ENCODE measurements at places on chromosomes 5 and 9. TPM values are rescaled to one million over a fixed set of nuclear protein-coding genes. Genes with fewer than 3 reads are reported as not detected.

DNA sequence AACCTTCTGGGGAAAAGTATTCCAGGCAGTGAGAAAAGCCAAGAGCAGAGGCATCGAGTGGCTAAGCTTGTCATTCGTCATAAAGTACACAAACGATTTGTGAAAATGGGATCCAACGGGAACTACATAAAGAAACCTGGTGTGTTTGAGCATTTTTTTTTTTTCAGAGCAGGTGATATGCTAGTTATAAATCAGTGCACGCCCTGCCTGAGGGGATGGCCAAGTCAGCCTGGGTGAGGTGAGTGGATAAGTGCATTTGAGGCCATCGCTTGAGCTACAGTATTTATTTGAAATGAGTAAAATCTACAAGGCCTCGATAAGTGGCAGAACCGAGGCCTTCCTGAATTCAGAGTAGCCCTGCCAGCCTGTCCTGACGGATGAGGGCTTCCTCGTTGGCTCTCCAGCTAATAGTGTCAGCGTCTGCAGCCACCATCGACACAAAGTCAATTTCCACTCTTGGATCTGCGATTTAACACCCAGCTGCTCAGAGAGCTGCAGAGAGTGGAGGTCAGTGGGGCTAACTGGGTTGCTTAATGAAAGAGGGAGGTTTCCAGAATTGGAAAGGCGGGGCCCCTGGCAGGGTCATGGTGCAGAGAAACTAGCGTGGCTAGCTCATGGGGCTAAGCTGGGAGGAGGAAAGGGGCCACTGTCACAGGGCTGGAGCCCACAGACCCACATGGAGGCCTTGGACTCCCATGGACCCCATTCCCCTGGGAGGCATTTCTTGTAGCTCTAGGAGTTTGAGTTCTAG, 27.3 kb downstream of the PPARGC1B start:
- H3K36me3 ChIP-seq, result peaks cover 10% of the 10 kb centered on the region
- no peak overlapping the region for H3K4me3 ChIP-seq
- H3K4me1 ChIP-seq, result no peaks in the 10 kb centered on the region
- H3K27ac ChIP-seq, result no peak overlapping the region
- no peaks in the 10 kb centered on the region for H3K27me3 ChIP-seq

DNA sequence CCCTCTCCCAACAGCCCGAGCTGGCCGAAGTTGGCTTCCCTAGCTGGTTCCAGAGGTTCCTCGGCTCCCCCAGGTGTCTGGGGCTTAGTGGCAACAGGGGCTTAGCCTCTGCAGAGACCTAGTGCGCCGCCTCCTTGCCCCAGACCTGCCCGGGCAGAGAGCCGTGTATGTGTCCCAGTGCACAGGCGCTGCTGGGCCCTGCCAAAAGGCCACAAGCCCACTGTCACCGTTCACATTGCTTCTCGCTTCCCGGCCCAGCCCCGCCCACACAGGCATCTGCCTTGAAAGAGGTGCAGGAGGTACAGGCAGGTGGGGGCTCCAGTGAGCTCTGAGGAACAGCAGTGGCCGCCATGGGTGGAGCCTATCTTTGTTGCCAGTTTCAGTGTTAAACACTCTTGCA, 2.5 kb upstream of the CACFD1 start:
- no peaks in the 10 kb centered on the region for H3K36me3 ChIP-seq
- H3K27me3 ChIP-seq, result peaks cover 9% of the 10 kb centered on the region
- no peak overlapping the region for H3K4me3 ChIP-seq
- no peak for DNase-seq
- H3K4me1 ChIP-seq, result peaks cover 22% of the 10 kb centered on the region

DNA sequence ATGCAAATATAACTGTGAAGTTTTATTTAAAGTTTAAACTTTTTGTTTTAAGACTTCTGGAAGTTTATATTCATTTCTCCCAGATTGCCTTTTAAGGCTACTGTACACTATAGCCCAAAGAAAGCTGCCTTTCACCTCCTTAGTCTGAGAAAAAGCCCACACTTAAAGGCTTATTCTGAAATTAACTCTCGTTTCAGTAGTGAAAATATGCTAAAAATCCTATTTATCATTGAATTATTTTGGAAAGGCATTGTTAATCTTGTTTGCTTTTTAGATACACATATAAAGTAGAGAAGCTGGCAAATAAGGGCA, 3.3 kb upstream of the PURA start:
- no peak for DNase-seq
- H3K4me1 ChIP-seq, result peaks cover 66% of the 10 kb centered on the region
- H3K4me3 ChIP-seq, result no peak overlapping the region
- H3K27ac ChIP-seq, result no peak overlapping the region
- H3K27me3 ChIP-seq, result peaks cover 54% of the 10 kb centered on the region

GRCh38 chr9:94602666-94603065, 9.0 kb upstream of the FBP2 start:
- no peaks in the 10 kb centered on the region for H3K4me1 ChIP-seq
- no peak overlapping the region for H3K27ac ChIP-seq
- H3K36me3 ChIP-seq, result peaks cover 40% of the 10 kb centered on the region
- H3K27me3 ChIP-seq, result no peaks in the 10 kb centered on the region

GRCh38 chr5:43041669-43042175, 1.6 kb upstream of the ANXA2R start:
- peak; percentile 91 for DNase-seq
- H3K27me3 ChIP-seq, result no peaks in the 10 kb centered on the region
- peak overlapping the region; percentile 81 for H3K4me3 ChIP-seq

- H3K27ac ChIP-seq, result no peak overlapping the region
- no peaks in the 10 kb centered on the region for H3K27me3 ChIP-seq
- H3K36me3 ChIP-seq, result no peaks in the 10 kb centered on the region
- no peak for DNase-seq
- H3K4me1 ChIP-seq, result no peaks in the 10 kb centered on the region
- no peak overlapping the region for H3K4me3 ChIP-seq
Measured at GRCh38 chr5:28313321-28313951, 1275.0 kb upstream of the CDH9 start.

DNA sequence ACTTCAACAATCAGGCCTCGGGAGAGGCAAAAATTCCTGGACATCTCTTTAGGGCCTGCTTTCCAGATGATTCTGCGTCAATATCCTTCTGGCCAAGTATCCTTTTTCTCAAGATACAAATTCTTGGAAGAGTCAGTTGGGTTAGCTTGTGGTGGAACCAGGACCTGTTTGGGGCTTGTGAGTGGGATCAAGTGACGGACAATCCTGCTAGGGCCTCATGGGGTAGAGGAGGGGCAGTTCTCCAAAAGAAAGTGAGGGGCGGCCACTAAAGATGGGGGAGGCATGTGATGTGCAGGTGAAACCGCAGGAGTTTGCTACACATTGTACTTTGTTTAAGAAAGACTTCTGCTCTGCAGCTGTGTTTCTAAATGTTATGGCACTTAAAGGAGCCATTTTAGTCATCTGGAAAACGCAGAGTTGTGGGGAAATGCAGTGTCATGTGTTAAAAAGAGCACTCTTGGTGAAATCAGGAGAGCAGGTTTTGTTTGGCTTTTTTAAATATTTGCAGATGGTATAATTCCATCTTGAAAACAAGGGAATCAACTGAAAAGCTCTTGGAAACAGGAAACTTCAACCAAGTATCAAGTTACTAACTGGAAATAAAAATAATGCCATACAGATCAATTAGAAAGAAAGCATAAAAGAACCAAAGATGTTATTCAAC, 27.4 kb upstream of the GSN start:
- DNase-seq, result no peak
- H3K36me3 ChIP-seq, result no peaks in the 10 kb centered on the region
- no peak overlapping the region for H3K4me3 ChIP-seq
- H3K4me1 ChIP-seq, result peaks cover 9% of the 10 kb centered on the region
- no peaks in the 10 kb centered on the region for H3K27me3 ChIP-seq

DNA sequence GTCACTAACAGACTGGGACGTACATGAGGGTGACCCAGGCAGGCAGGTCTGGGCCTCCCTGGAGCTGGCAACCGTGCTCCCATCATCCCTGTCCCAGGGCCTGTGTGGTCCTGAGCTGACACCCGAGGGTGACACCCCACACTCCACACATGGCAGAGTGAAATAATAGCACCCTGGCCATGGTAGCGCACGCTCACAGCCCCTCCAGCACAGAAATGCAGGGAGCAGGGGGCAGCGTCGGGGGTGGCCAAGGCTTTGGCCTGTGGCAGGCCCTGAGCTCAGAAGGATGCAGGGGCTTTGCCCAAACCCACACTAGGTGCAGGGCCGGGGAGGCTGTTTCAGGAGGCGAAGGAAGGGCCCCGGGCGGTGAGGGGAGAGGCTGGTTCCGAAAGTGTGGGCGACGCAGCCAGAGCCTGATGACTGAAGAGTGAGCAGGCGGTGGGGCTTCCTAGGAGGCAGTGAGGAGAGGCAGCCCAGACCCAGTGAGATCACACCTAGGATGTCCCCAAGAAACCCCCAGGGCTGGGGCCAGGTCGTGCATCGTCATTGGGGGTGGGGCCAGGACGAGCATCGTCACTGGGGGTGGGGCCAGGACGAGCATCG, 12.9 kb downstream of the OR2V2 start:
- DNase-seq, result peak; percentile 22
- peaks cover 11% of the 10 kb centered on the region for H3K4me1 ChIP-seq
- peak overlapping the region; percentile 26 for H3K4me3 ChIP-seq
- peaks cover 4% of the 10 kb centered on the region for H3K27me3 ChIP-seq
- no peak overlapping the region for H3K27ac ChIP-seq
- no peaks in the 10 kb centered on the region for H3K36me3 ChIP-seq

DNA sequence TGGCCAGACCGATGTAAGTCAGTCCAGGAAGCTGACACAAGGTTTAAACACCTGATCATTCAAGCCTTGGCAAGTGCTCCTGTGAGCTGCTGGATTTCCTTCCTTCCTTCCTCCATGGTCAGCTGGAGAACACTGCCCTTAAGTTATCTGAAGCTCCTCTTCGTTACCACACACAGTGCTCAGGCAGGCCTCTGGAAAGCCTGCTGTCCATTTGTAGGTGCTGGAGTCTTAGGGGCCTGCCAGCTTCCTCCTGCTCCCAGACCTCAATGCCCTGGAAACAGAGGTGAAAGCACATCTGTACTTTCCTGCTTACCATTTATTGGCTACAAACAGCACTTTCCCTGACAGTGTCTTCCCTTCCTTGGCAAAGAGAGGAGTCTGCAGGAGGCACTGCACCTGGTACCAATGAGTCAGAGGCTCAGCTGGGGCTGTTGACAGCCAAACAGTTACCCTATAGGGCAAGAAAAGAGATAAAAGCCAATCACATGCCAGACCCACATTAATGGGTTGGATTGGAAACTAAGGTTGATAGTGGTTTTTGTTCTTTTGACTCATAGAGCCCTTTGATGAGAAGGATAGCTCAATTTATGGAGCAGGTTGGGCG, 72.6 kb upstream of the PUM3 start:
- H3K4me1 ChIP-seq, result no peaks in the 10 kb centered on the region
- H3K4me3 ChIP-seq, result no peak overlapping the region
- no peak overlapping the region for H3K27ac ChIP-seq
- no peaks in the 10 kb centered on the region for H3K36me3 ChIP-seq
- no peaks in the 10 kb centered on the region for H3K27me3 ChIP-seq

DNA sequence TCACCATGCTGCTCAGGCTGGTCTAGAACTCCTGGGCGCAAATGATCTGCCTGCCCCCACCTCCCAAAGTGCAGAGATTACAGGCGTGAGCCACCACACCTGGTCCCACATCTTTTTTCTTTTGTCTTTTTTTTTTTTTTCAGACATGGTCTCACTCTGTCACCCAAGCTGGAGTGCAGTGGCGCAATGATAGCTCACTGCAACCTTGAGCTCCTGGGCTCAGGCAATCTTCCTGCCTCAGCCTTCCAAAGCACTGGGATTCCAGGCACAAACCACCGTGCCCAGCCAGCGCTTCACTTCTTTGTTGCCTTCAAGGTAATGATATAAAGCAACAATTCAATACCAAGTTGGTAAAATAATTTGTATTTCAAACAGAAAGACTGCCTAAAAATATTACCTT, 78.8 kb downstream of the USP20 start:
- H3K27me3 ChIP-seq, result no peaks in the 10 kb centered on the region
- H3K27ac ChIP-seq, result peak overlapping the region; percentile 26
- DNase-seq, result no peak
- H3K36me3 ChIP-seq, result peaks cover 33% of the 10 kb centered on the region
- H3K4me1 ChIP-seq, result peaks cover 17% of the 10 kb centered on the region

DNA sequence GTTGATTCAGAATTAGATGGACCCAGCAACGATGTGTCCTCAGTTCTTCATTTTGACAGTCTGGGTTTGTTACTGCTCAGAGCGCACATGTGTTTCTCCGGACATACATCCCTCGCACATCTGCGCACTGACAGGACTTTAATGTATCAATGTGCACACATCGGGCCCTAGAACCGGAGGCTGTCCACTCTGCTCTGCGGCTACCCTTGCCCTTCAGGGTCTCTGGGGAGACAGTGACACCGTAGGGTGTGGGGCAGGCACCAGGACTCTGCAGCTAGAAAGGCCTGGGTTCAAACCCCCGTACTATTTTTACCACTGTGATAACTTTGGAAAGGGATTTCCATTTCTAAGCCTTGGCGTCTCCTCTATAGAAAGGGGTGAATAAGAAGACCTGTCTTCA, 23.5 kb upstream of the LPCAT1 start:
- DNase-seq, result no peak
- no peak overlapping the region for H3K4me3 ChIP-seq
- H3K36me3 ChIP-seq, result no peaks in the 10 kb centered on the region
- no peaks in the 10 kb centered on the region for H3K27me3 ChIP-seq
- peaks cover 4% of the 10 kb centered on the region for H3K4me1 ChIP-seq

DNA sequence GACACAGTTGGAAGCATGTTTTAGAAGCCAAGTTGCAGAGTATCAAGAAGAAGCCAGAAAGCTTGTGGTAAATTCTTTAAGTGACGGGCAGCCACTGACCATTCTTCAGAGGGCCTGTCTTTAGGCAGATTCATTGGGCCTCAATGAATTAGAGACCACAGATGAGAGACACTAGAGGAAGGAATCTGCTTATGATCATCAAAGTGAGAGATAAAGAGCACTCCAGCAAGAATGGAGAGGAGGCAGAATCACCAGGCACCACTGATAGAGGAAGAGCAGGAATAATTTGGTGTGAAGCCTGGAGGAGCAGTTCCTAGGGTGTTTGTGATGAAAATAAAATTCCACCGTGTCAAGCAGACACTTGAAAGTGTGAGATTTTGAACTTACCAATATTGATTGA, 365.9 kb upstream of the SLC30A5 start:
- H3K4me3 ChIP-seq, result no peak overlapping the region
- H3K4me1 ChIP-seq, result no peaks in the 10 kb centered on the region
- no peaks in the 10 kb centered on the region for H3K36me3 ChIP-seq
- no peak for DNase-seq

DNA sequence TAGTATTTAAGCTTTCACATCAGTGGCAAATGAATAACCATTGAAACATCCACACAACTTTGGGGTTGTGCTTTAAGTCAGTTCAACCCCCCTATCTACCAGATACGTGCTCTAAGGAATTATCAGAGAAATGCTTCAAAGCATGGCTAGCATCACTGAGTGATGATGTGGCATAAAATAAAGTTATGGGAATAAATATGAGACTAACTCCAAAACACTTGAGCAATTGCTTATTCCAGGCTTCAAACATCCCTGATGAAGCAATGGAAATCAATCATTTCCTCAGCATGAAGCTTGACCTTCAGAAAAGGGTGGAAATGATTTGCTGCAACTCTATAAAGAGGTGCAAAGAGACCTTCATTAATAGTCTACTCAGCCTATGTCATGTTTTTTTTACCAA, 292.0 kb upstream of the SMC2 start:
- DNase-seq, result no peak
- no peaks in the 10 kb centered on the region for H3K27me3 ChIP-seq
- H3K4me3 ChIP-seq, result no peak overlapping the region

ADAMTSL1 gene
- not detected for polyA plus RNA-seq

CYLC2 gene
- not detected for polyA plus RNA-seq

GABRA1 gene
- polyA plus RNA-seq, result not detected

PCDHGB1 gene
- polyA plus RNA-seq, result not detected
